Stimulated activated CD4-positive, alpha-beta T cell treated with anti-CD3 and anti-CD28 coated beads, Interleukin-15, amount 100 ng/mL, for 1 hour (primary cell): ENCODE measurements at places on chromosomes 1 and 21.
A peak's percentile ranks its signal among the peaks of the same experiment; 100 is the strongest.

- no peak for DNase-seq
Measured at GRCh38 chr1:158248118-158248517, 6.1 kb upstream of the CD1A start.

DNA sequence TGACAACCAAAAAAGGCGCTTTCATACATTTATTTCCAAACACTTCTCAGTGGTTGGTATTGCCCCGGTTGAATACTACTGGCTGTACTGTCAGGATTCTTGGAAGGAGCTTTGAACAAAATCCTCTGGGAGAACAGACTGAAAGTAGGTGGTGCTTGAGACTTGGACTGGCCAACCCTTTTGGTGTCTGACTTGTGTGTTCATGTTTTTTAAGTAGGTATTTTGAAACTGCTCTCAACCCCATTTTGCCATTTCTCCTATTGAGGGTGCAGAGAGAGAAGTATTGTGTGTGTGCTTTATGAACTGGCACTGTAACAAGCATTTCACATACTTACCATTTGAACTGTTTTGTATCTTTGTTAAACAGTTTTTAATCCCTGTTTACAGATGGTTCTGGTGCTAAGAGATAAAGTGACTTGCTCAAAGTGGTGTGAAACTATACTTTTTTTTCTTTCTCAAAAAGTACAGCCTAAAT, 21.2 kb downstream of the ARID1A start:
- DNase-seq, result no peak

GRCh38 chr1:169484101-169484500, 1.6 kb downstream of the SLC19A2 start:
- DNase-seq, result no peak

- DNase-seq, result no peak
Measured at GRCh38 chr1:44390277-44390676, 14.8 kb upstream of the RNF220 start.

- peak; percentile 17 for DNase-seq
Measured at GRCh38 chr1:179228783-179229213, 679 bp downstream of the ABL2 start.

- no peak for DNase-seq
Measured at GRCh38 chr1:170198090-170198489, 52.3 kb downstream of the NTMT2 start.

GRCh38 chr1:66154394-66154793, 361.7 kb downstream of the PDE4B start:
- no peak for DNase-seq

DNA sequence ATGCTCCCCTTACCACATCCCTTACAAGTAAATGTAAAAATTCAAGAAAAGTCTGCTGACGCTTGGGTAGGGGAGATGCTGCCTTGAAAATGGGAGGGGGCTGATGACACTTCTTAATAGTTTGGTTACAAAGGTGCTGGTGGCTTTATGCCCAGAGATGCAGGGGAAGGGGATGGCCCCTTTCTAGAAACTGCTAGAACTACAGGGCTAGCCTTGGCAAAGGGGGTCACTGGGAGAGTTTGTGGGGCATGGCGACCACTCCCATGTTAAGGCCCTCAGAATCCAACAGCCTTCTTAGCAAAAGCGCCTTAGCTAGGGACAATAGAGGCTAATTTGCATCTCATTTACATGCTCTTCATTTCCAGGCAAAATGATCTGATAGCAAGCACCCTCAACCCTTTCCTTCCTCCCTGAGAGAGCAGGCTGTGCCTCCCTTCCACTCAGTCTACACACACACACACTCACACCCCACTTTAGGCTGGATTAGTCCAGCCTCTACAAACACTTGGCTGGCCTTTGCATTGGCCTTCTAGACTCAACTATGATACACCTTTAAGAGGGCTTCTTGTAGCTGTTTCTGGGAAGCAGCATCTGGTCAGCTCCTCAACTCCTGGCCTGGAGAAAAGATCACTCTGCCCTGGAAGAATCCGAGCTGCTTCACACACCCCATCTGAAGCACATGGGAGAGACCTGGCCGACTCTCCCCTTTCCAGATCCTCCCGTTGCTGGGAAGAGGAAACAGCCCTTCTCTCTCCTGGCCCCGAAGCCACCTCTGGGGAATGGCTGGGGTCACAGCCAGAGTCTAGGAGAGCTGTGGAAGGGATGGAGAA, 1.7 kb downstream of the SEMA6C start:
- no peak for DNase-seq

- DNase-seq, result no peak
Measured at GRCh38 chr1:25832336-25833037, 12.7 kb downstream of the MTFR1L start.

GRCh38 chr1:203052601-203053000, 26.3 kb downstream of the PPFIA4 start:
- no peak for DNase-seq

- DNase-seq, result no peak
Measured at GRCh38 chr1:108130794-108131193, 69.3 kb downstream of the SLC25A24 start.

DNA sequence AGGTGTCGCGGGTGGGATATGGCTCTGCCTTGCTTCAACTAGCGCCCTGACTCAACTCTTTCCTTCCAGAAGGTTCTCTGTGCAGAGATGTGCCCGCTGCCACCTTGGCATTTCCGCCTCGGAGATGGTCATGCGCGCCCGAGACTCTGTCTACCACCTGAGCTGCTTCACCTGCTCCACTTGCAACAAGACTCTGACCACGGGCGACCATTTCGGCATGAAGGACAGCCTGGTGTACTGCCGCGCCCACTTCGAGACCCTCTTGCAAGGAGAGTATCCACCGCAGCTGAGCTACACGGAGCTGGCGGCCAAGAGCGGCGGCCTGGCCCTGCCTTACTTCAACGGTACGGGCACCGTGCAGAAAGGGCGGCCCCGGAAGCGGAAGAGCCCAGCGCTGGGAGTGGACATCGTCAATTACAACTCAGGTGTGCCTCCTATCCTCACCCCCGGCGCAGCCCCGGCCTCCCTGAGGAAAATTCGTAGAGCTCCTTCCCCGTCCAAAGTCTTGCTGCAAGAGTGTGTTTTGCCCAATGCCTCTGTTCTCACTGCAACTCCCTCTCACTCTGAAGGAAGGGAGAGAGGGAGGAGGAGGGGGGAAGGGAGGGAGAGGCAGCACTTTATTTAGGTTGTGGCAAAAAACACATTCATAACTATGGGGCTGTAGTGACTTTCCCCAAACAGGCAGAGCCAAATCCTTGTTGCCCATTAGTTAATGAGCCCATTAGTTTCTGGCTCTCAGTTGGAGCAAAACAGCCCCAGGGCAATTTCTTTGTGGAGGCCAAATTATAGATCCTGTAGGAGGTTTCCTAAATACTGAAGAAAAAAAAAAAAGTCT, 4.3 kb downstream of the LHX9 start:
- no peak for DNase-seq

DNA sequence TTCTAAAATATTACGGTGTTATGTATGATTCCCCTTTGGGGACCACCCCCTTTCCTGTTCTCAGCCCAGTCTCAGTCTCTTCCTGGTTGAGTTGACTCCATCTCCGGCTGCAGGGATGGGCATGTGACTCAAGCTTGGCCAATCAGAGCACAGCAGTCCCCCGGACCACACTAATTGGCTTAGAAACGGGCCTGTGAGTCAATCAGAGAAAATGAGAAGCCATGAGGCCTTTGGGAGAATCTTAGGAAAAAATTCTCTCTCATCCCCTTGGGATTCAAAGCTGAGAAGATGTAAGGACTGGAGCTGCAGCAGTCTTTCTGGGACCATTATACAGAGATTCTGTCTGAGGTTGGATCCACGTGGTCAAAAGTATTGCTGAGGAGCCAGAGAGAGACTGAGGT, 10.7 kb upstream of the FHAD1 start:
- DNase-seq, result no peak

DNA sequence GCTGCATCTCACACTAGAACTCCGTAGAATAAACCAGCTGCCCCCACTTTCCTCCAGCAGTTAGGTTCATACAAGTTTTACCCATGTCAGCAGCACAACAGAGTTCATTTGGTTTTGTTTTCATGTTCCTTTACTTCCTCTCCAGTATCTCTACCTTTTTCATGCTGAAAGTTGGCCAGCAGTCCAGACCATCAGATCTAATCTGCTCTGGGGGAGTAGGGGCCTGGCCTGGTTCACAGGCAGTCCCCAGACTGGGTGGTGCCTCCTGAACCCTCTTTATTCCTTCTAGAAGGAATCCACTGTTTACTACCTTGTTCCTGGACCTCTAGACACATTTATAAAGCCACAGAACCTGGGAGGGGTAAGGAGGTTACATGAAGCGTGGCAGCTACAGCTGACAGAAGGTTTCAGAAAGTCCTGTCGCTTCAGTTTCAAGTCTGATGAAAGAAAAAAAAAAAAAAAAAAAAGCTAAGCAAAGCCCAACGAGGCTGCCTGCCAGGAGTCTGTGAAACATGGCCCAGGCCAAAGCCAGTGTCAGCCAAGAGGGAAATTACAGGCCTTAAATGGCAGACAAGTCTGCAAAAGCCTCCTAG, 184.6 kb upstream of the JUN start:
- DNase-seq, result no peak

DNA sequence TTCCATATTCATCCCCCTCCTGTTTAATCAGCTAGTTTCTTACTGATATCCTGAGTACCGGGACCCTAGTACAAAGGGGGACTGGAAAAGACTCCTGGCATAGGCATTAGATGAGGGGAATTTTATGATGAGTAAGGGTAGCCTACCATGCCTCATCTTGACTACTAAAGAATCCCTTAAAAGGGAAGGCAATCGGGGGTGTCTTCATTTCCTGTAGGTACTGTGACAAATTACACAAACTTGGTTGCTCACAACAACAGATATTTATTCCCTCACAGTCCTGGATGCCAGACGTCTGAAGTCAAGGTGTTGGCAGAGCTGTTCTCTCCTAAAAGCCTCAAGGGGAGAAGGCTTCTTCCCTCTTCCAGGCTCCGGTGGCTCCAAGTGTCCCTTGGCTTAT, 28.9 kb upstream of the RUNX1 start:
- no peak for DNase-seq

GRCh38 chr1:226400519-226401354, 7.2 kb downstream of the PARP1 start:
- no peak for DNase-seq

DNA sequence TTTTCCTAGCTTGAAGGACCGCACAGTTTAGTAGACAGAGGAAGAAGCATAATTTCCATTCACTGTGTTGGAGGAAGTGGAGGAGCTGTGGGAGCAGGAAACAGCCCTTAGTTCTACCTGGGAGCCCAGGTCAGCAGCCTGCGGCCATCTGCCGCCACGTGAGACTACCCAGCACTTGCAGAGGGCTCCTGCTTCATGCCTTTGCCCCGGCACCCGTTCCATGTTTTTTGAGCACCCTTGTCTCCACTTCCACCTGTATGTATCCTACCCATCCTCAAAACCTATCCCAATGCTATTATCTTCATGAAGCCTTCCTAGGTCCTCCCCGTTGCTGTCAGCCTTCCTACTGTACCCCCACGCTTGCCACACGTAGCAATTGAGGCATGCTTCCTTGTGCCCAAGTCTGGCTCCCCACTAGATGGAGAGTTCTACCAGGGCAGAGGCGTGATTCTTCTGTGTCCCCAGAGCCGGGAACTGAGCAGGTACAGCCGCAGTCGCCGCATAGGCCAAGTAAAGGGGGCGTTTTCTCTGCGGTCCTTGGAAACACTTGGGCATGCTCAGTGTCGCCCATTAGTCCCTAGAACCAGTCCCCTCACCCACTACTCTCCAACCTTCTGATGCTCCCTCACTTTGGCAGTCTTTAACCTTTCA, 1.9 kb downstream of the SLC6A9 start:
- no peak for DNase-seq
